Cortex of kidney (tissue), 1 donor: ENCODE measurements at places on chromosomes 5 and 9.

DNA sequence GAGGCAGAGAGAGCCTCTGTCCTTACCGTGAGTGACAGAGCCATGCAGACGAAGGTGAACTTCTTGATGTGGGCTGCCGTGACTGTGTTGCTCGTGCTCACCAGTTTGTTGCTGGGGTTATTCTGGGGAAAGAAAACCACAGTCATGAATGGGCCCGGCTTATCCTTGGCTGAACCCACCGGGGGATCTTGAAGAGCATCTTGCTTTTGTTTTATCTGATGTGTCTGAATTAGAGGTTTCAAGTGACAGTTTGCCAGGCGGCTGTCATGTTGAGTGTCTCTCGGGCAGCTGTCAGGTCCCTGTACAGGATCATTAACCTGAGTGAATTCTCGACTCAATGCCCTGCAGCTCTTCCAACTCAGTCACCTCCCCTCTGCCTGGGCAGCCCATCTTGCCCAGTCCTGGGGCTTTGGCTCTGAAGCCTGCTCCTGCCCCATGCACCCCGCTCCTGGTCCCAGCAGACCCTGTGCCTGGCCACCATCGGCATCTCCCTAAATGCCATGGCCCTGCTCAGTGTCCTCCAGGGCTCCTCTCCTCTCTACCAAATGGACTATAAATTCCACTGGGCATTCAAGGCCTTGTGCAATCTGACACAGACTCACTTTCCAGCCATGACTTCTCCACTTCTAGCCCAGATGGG is 77.4 kb downstream of the OTULIN start:
- DNase-seq = no peak

DNA sequence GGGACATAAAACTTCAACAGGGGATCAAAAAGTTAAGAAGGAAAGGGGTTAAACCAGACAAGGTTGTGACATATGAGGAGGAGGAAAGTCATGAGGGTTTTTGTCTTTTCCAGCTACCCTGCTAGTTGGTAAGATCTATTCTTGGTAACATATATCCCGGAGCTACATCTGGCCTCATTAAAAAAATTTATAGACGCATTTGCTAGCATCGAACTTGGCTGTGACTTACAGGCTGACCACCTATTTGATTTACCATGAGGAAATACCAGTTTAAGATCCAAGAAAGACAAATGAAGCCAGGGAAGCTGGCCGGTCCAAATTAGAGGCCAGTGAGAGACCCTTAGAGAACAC is 87.6 kb upstream of the NIPAL4 start:
- no peak for DNase-seq

DNA sequence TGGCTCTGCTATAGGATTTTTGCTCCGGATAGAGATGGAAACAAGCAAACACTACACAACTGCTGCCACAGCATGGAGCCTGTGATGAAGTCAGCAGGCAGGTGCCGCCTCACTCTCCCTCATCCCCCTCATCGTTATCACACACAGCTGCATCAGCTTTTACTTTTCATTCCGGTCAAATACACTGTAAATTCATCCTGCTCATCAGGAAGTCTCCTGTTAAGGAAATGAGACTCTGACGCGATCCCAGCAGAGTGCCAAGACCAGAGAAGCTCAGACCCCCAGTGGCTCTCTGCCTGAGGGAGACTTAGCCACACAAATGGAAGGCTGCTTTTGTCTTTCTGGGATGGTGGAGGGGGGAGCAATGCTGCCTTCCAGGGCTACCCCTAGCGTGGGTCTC is 270.2 kb downstream of the ELAVL2 start:
- no peak for DNase-seq

DNA sequence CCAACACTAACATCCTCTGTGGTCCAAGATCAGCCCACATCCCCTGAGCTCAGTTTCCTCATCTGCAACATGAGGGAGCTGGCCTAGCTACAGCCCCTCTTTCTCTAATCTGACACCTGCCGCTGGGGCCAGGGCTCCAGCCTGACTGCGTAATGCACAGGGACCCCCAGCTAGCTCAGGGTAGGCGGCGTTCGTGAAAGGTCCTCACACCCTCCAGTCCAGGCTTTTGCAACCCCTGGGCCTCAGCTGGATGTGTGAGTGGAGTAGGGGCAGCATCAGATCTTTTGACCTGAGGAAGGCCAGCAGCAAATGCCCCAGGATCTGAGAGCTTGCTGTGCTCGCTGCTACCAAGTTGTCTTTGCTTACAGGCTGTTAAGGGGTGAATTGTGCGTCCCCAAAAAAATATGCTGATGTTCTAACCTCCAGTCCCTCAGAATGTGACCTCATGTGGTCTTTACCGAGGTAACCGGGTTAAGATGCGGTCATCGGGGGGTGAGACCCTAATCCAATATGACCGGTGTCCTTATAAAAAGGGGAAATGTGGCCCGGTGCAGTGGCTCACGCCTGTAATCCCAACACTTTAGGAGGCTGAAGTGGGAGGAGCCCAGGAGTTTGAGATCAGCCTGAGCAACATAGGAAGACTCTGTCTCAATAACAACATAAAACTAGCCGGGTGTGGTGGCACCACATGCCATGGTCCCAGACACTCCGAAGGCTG is 47.8 kb downstream of the PLPP7 start:
- no peak for DNase-seq

DNA sequence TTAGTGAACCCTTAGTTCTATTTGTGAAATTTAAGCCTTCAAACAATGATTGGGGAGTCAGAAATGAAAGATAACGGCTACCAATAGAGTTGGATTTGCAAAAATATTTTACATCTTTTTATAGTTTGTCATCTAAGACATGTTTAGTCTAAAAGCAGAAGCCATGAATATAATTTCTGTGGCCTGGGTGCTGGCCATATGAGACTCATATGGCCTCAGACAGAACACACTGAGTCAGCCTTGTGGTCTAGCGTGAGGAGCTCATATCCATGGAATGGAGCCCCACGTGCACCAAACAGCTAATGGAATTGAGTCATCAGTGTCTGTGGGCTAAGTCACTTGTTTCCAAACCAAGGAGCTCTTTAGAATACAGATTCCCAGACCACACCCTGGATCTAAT is 240.7 kb upstream of the NREP start:
- DNase-seq = no peak
